ENCODE measurements at places on chromosomes 1 and 21. TPM values are rescaled to one million over a fixed set of nuclear protein-coding genes. Genes with fewer than 3 reads are reported as not detected.

DNA sequence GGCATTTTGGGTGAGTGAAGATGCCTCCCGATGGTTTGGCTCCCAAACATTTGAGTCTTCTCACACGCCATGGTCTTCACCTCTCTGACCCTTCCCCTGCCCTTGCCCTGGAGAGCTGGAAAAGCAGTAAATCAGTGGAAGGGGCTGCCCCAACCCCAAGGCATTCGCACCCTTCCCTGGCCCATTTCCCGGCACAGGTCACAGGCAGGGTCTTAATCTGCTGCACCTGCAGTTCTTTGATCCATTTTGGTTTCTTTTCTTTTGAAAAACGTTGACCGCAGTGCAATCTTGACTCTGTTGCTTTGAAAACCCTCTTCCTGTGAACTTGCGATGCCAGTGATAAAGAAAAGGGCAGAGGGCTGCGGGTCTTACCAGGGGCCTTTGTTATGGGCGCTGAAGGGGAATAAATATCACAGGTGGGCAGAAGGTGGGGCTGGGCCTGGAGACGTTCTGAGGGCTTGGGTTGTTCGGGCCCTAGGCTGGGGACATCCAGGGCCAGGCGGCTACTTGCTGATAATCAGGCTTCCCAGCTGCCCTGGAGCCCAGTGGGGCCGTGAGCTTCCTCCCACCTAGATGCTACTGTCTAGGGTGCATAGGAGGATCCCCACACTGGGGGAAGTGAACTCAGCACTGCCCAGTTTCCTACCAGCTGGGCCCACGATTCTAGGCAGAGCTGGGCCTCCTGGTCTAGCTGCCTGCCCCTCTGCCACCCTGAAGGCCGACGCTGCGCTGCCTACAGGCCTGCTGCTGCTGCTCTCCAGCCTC, 38.6 kb upstream of the EPS8L3 start:
- no peak for DNase-seq
- no peaks in the 10 kb centered on the region for H3K27me3 ChIP-seq
- H3K4me3 ChIP-seq = no peak overlapping the region
- peaks cover 37% of the 10 kb centered on the region for H3K4me1 ChIP-seq
- H3K36me3 ChIP-seq = no peaks in the 10 kb centered on the region

The TP73 gene
- 0.29 TPM for total RNA-seq

GRCh38 chr1:230561570-230561969, 80.7 kb upstream of the COG2 start:
- no peak for DNase-seq
- no peaks in the 10 kb centered on the region for H3K36me3 ChIP-seq
- H3K27me3 ChIP-seq = no peaks in the 10 kb centered on the region
- no peak overlapping the region for H3K4me3 ChIP-seq

The SLC25A34 gene
- total RNA-seq = 3.0 TPM

- DNase-seq = no peak
- no peaks in the 10 kb centered on the region for H3K27me3 ChIP-seq
- H3K36me3 ChIP-seq = no peaks in the 10 kb centered on the region
- H3K4me3 ChIP-seq = no peak overlapping the region
- no peaks in the 10 kb centered on the region for H3K4me1 ChIP-seq
- no peak overlapping the region for H3K27ac ChIP-seq
Observed at GRCh38 chr1:118948351-118948750, 39.8 kb downstream of the TBX15 start.

DNA sequence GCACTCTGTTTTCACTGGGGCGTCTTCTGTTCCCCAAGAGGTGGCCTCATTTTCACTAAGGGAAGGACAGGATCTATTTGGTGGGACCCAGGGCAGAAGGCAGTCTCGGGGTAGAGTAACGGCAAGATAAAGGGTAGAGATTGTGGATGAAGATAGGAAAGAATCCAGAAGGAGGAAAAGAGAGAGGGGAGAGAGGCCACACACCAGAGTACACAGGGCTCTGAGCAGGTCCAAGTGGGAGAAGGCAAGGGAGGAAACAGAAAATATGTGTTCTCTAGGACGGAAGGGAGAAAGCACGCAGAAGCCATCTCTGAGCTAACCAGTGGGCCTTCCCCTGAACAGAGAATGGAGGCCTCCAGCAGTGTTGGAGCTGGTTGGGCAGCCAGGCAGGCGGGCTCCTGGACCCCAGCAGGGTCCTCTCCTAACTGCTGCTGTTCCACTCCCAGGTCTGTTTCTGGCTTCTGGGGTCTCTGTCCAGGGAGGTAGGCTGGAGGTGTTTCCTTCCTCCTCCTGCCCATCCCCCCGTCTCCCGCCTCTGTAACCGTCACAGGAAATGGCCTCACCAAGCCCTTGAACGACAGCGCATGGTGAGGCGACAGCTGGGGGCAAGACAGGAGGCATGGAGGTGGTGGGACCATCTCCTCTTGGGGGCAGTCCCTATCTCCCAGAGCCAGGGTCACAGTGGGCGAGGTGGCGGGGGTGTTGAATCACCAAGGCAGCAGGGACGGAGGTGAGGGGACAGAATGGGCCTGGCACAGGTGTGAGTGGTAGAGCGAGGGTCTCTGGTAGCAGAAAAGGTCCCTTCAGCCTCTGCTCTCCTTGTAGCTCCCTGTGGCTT, 649 bp downstream of the PTPN7 start:
- peak overlapping the region; percentile 46 for H3K4me3 ChIP-seq
- H3K4me1 ChIP-seq = peaks cover 18% of the 10 kb centered on the region
- no peak for DNase-seq
- peak overlapping the region; percentile 80 for H3K27ac ChIP-seq

GRCh38 chr1:24315391-24315790, 3.8 kb upstream of the GRHL3 start:
- no peak for DNase-seq
- no peak overlapping the region for H3K27ac ChIP-seq
- H3K36me3 ChIP-seq = no peaks in the 10 kb centered on the region
- H3K27me3 ChIP-seq = peaks cover 7% of the 10 kb centered on the region
- H3K4me1 ChIP-seq = peaks cover 14% of the 10 kb centered on the region

DNA sequence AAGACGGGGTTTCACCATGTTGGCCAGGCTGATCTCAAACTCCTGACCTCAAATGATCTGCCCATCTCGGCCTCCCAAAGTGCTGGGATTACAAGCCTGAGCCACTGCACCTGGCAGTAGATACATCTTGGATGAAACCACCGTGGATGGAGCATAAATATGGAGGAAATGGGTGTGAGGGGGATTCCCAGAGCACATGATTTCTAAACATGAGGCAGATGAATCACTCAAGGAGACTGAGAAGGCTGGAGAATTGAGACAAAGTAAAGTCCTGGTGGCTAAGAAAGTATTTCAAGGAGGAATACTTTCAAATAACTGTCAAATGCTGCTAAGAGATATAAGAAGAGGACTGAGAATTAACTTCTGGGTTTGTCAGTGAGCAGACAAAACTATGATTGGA, 5.4 kb upstream of the PGBD5 start:
- H3K36me3 ChIP-seq = no peaks in the 10 kb centered on the region
- no peak overlapping the region for H3K4me3 ChIP-seq
- peaks cover 16% of the 10 kb centered on the region for H3K27me3 ChIP-seq
- DNase-seq = no peak

The EPHA8 gene
- total RNA-seq = not detected

- no peaks in the 10 kb centered on the region for H3K4me1 ChIP-seq
- peak overlapping the region; percentile 48 for H3K4me3 ChIP-seq
- no peak for DNase-seq
- peak overlapping the region; percentile 87 for H3K27ac ChIP-seq
- H3K27me3 ChIP-seq = no peaks in the 10 kb centered on the region
- peaks cover 5% of the 10 kb centered on the region for H3K36me3 ChIP-seq
Observed at GRCh38 chr1:171188388-171189266, 3.5 kb downstream of the FMO2 start.

- no peak overlapping the region for H3K4me3 ChIP-seq
- no peaks in the 10 kb centered on the region for H3K36me3 ChIP-seq
- H3K27ac ChIP-seq = no peak overlapping the region
- no peaks in the 10 kb centered on the region for H3K27me3 ChIP-seq
Observed at GRCh38 chr1:81471255-81471654, 329.5 kb upstream of the ADGRL2 start.

The IQGAP3 gene
- total RNA-seq = 1.3 TPM

- H3K27me3 ChIP-seq = no peaks in the 10 kb centered on the region
- H3K27ac ChIP-seq = no peak overlapping the region
- DNase-seq = no peak
- H3K36me3 ChIP-seq = no peaks in the 10 kb centered on the region
Observed at GRCh38 chr1:235597867-235598553, 51.6 kb downstream of the GNG4 start.

The USH2A gene
- total RNA-seq = not detected

- no peaks in the 10 kb centered on the region for H3K4me1 ChIP-seq
- no peak overlapping the region for H3K4me3 ChIP-seq
- no peaks in the 10 kb centered on the region for H3K36me3 ChIP-seq
- H3K27ac ChIP-seq = no peak overlapping the region
Observed at GRCh38 chr1:203116091-203116820, 11.3 kb upstream of the ADORA1 start.

DNA sequence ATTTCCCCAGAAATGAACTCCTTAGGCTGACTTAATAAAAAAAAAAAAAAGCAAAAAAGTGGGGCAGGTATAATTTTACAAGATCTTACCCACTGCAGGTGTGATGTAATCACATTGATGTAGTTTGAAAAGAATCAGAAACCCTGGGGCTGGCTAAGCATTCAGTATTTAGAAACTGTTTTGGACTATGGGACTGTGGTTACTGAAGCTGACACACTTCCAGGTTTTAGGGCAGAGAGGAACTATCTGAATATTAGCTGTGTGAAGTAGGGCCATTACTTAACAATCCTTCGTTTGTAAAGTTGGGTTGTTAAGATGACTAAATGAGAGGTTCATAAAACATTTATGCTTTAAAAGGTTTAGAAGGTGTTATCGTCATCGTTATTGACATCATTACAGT, 165.3 kb downstream of the FASLG start:
- no peak overlapping the region for H3K4me3 ChIP-seq
- H3K27me3 ChIP-seq = no peaks in the 10 kb centered on the region
- H3K27ac ChIP-seq = no peak overlapping the region
- H3K36me3 ChIP-seq = no peaks in the 10 kb centered on the region
- no peak for DNase-seq

DNA sequence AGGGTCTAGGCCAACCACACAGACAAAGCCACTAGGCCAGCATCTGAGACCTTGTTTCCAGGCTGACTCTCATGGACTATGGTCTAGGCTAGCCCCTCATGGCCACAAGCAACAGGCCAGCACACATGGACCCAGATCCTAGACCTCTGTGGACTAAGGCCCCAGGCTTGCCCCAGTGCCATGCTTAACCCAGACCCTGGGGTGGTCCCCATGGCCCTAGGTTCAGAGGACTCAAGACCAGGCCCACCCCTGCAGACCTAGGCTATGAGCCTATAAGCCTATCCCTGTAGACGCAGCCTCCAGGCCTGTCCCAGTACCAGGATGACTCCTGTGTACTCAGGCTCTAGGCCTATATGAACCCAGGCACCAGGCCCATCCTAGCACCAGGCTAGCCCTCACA, 1.9 kb upstream of the OR14A2 start:
- H3K27ac ChIP-seq = no peak overlapping the region
- no peak overlapping the region for H3K4me3 ChIP-seq
- DNase-seq = peak; percentile 46
- no peaks in the 10 kb centered on the region for H3K4me1 ChIP-seq
- no peaks in the 10 kb centered on the region for H3K27me3 ChIP-seq
- H3K36me3 ChIP-seq = no peaks in the 10 kb centered on the region

The C1orf94 gene
- not detected for total RNA-seq

The ERI3 gene
- 41.7 TPM for total RNA-seq

GRCh38 chr1:239868058-239868832, 223.4 kb upstream of the FMN2 start:
- DNase-seq = no peak
- no peaks in the 10 kb centered on the region for H3K4me1 ChIP-seq
- H3K27me3 ChIP-seq = no peaks in the 10 kb centered on the region
- H3K36me3 ChIP-seq = no peaks in the 10 kb centered on the region
- no peak overlapping the region for H3K27ac ChIP-seq

DNA sequence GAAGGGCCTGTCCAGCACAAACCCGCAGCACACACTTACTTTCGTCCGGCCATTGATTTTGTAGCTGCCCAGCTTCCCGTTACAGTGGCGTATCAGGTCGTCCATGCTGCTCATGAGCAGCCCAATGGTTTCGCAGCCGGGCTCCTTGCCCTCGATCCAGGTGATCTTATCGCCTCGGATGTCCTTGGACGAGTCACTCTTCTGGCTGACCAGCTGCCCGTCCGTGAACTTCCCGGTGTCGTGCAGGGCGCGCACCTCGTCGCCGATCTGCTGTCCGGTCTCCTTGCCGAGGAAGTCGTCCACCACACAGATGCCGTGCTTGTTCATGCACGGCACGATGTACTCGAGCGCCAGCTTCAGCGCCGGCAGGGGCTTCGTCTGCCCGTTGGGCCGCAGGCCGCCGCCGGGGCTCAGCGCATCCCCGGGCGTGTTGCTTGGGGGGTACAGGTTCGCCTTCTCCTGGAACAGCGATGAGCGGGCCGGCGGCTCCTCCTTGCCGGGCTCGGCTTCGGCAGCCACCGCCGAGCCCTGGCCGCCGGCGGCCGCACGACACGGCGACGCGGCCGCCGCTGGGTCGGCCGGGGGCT, 1.0 kb downstream of the EGLN1 start:
- peak overlapping the region; percentile 77 for H3K4me3 ChIP-seq
- H3K27ac ChIP-seq = peak overlapping the region; percentile 96
- H3K27me3 ChIP-seq = no peaks in the 10 kb centered on the region
- peaks cover 43% of the 10 kb centered on the region for H3K4me1 ChIP-seq
- no peaks in the 10 kb centered on the region for H3K36me3 ChIP-seq

The FLG2 gene
- total RNA-seq = not detected

The FBXO28 gene
- 24.9 TPM for total RNA-seq

The LIPI gene
- total RNA-seq = not detected

The HSD3B2 gene
- total RNA-seq = not detected

The PGLYRP3 gene
- not detected for total RNA-seq

The S100A7A gene
- not detected for total RNA-seq

Data from upper lobe of right lung (tissue), 1 donor.